Activated CD8-positive, alpha-beta memory T cell treated with anti-CD3 and anti-CD28 coated beads for 24 hours (primary cell): ENCODE measurements at places on chromosomes 5 and 9.

GRCh38 chr5:150599917-150600511, 40.4 kb upstream of the SYNPO start:
- no peak for DNase-seq

GRCh38 chr5:6473284-6473683, 24.6 kb downstream of the UBE2QL1 start:
- no peak for DNase-seq

DNA sequence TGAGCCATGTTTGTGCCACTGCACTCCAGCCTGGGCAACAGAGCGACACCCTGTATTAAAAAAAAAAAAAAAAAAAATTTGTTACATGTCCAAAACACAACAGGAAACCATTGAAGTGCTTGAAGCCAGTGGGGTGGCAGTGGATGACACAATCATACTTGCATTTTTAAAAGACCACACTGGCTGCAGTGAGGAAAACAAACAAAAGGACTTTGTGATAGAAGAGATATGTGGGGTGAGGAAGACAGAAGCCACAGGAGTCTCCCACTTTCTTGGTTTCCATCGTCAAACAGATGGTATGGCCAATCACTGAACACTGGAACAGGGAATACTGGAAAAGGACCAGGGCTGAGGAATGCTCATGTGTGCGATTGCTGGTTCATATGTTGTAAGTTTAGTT, 20.9 kb upstream of the COMMD10 start:
- DNase-seq, result no peak

GRCh38 chr9:121778252-121779225, 127.1 kb downstream of the DAB2IP start:
- no peak for DNase-seq
